ENCODE measurements at places on chromosomes 7 and 10.

- no peak for DNase-seq
These were observed 117.4 kb upstream of the GPR26 start for GRCh38 chr10:123548770-123549169.

- no peak for DNase-seq
These were observed 269.6 kb upstream of the NEBL start for GRCh38 chr10:21166557-21167287.

DNA sequence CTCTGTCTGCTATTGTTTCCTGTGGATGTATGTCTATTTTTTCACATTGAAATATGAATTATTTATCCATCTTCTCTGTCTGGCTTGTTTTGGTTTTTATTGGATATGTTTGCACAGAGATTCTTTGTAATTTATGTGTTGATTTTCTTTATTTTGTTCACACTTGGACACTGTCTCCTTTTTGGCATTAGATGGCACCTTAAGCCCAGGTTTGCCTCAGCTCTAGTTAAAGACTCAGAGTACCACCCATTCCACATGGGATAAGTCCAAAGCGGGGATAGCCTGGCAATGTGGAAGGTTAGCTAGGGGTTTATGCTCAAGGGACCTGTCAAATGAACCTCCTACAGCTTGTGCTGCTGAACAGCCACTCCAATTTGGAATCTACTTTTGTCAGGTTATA is 14.1 kb downstream of the FEZF1 start:
- no peak for DNase-seq

DNA sequence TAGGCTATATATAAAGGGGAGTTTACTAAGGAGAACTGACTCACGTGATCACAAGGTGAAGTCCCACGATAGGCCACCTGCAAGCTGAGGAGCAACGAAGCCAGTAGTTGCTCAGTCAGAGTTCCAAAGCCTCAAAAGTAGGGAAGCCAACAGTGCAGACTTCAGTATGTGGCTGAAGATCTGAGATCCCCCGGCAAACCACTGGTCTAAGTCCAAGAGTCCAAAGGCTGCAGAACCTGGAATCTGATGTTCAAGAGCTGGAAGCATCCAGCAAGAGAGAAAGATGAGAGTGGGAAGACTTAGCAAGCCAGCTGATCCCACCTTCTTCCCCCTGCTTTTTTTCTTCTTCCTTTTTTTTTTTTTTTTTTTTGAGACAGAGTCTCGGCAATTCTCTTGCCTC is 27.0 kb upstream of the GSDME start:
- no peak for DNase-seq

DNA sequence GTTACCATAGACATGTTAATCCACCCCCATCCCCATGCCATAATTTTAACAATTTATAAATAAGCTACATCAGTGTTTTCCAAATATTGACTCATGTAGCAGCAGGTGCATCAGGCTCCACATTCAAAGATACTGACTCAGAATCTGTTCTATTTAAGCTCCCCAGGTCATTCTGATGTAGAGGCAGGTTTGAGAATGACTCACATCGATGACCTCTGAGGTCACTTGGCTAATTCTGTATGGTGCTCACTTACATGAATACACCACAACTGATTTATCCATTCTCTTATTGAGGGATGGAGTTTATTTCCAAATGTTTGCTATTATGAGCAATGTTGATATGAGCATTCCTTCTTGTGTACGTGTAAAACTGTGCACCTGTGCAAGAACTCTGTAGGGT is 1159.0 kb downstream of the TYW1 start:
- DNase-seq = no peak

DNA sequence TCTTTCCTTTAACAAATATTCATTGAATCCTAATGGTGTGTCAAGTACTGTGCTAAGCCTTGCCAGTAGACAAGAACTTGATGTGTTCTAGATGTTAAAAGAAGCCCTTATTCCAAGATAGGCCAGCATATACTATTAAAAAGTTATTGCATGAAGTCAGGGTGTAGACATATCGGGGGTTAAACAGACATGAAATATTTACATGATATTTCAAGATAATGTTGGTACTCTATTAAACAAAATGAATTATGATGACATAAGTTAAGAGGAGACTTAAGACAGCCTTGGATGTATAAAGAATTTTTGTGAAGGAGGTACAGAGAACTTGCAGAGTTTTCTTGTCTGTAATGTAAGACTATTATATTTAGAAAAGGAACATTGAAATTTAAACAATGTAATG is 44.8 kb downstream of the HDAC9 start:
- no peak for DNase-seq

DNA sequence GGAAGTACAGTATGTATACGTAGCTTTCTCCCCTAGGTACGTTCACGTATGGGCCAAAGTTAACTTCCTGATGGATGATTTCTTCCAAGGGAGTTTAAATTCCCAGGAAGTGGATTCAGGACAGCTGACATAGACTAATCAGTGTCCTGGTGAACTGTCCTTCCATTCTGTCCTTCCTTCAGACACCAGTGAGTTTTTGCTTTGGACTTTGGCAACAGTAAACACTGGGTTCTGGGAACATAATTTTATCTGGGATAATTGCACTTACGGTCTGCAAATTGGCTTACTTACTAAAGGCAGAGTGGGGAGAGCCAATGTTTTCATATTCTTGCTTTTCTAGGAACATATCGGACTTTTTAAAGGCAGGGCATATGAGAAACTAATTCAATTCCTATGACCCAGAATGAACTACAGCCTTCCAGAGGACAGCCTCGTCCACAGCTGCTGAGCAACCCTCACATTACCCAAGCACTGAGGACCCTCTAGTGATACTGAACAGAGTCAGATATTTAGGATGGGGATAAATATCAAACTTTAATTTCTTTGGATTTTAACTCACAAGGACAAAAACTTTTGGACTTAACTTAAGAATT is 97.9 kb downstream of the RAB18 start:
- DNase-seq = no peak
